ENCODE measurements at places on chromosomes 6 and 20.
A peak's percentile ranks its signal among the peaks of the same experiment; 100 is the strongest.

GRCh38 chr20:54643761-54644160, 168.4 kb downstream of the DOK5 start:
- peak; percentile 55 for DNase-seq

DNA sequence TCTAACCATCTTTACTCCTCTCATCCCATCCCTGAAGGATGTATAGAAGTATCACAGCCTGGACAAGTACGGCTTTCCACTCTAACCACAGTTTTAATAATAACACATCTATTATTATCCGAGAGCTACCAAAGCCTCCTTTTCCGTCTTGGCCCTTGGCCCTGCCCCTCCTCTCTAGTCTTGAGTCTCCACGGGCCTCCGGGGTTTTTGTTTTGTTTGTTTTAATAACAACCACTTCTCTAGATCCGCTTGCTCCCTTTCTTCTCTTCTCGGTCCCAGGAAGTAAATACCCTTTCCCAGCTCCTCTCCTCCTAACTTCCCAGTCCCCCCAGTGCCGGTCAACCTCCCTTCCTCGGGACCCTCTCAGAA, 661 bp downstream of the LCA5 start:
- DNase-seq, result no peak

GRCh38 chr20:63433351-63433750, 39.1 kb downstream of the KCNQ2 start:
- DNase-seq, result no peak

GRCh38 chr6:4103929-4104328, 25.0 kb upstream of the FAM217A start:
- no peak for DNase-seq

DNA sequence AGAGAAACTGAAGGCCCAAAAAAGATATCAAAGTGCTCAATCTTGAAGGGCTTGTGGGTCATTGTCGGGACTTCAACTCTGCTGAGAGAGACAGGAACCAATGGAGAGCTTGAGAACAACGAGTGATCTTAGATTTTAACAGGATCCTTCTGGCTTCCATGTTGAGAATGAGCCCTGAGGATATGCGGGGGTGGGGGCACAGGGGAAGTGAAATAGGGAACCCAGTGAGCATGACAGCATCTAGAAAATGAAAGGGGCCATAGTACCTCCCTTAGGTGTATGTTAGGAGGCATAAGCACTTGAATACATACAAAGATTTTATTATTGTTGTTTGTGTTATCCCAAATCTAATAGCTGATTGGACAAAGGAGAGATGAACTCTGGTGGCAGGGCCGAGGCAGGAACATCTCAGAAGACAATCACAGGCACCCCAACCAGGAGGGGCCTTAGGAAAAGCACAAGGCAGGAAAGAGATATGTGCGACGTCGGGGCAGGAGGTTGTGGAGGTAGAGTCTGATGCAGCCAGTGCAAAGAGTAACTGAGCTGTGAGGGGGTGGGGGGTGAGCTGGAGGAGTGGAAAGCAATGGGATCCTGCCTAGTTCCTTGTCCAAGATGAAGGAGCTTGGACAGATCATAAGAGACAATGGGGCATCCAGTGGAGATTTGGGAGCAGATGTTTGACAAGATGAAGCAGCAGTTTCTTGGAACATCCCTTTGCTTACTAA, 10.4 kb downstream of the TGM6 start:
- DNase-seq, result no peak

DNA sequence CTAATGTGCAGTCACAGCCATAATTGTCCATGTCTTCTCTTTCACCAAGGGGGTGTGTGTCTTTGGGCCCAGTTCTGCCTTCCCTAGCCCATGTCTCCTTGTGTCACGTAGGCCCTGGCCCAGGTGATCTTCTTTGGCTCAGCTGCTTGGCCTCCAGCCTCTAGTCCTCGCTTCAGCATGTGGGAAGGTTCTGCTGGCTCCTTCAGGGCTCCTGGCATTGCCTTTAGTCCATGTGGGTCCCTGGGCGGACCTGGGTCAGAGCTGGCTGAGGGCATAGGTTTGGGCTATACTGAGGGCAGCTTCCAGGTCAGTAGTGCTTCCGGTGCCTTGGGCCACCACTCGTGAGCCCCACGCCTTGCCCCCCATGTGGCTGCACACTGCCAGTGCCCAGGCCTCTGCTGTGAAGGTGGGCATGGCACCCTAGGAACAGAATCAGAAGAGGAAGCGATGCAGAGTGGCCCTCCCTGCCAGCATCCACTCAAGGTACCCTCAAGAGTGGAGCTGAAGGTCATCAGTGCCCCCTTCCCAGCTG, 12.8 kb downstream of the AARS2 start:
- no peak for DNase-seq

- DNase-seq, result no peak
These were observed 10.5 kb downstream of the NPEPL1 start for GRCh38 chr20:58702859-58703648.

DNA sequence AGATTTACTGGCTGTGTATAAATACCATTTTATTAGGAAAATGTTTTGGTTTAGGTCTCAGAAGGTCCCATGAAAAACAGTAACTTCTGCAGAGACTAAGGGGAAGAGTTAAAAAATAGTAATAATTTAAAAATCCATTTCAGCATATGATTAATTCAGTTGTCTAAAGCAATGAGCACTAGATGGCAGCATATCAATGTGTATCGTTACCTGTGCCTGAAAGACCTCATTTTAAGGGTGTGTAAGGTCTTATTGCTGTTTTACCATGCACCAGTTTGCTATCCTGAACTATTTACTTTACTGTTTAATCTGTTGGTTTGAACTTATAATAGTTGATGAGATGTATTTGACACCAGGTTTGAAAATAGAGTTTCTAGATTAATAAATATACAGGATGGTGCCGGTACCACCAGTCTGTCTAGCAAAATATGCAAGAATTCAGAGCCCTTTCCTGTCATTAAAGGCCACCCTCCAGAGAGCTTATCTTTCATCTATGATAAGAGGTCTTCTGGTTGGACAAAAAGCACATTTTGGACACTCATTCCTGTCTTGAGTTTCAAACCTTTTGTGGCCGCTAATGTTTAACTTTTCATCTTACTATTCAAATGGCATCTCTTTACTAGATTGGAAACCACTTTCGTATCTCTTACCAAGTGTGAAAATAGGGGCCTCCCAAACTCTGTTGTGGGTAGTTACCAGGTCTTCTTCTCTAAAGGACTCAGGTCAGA, 8.9 kb upstream of the AHI1 start:
- DNase-seq, result no peak

DNA sequence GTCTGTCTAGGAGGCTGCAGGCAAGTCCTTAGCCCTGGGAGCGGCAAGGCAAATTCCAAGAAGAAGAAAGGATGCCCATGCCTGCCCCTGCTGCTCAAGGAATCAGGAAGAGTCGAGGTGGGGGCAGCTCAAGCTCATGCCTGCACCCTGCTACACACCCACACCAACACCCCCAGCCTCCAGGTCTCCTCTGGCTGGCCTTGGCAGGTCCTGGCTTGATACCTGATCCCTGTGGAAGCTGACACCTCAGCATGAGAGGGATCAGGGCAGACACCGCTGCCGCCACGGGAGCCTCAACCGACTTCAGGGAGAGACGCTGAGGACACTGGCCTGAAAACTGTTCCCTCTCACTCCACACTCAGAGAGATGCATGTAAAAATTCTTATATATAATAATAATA, 35.5 kb upstream of the MAFB start:
- DNase-seq, result no peak

GRCh38 chr20:57909763-57910331, 200.0 kb upstream of the PMEPA1 start:
- no peak for DNase-seq

DNA sequence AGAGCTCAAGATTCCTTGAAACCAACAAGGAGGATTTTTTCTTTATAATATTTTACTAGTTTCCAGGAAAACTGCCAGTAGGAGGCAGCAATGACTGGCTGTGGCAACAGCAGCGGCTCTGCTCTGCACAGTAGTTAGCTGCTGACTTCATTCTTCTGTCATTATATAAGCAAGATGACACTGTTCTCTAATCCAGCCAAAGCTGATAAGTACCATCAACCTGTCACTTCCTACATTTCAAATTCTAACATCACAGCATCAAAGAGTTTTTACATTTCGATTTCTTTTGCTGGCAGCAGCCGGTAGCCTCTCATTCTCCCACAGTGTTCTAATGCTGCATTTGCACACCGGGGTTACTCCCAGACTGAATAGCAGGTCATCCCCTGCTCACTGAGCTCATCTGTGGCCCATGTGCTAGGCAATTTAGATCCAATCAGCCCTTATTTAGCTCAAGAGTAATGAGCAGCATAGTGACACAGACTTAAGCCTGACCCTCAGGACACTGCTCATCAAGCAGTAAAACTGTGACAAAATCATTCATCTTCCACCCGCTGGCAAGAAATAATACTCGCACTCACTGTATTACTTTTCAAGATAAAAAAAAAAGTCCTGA, 67.8 kb downstream of the MMS22L start:
- no peak for DNase-seq

- no peak for DNase-seq
These were observed 129.0 kb upstream of the THEMIS start for GRCh38 chr6:128029826-128030225.

DNA sequence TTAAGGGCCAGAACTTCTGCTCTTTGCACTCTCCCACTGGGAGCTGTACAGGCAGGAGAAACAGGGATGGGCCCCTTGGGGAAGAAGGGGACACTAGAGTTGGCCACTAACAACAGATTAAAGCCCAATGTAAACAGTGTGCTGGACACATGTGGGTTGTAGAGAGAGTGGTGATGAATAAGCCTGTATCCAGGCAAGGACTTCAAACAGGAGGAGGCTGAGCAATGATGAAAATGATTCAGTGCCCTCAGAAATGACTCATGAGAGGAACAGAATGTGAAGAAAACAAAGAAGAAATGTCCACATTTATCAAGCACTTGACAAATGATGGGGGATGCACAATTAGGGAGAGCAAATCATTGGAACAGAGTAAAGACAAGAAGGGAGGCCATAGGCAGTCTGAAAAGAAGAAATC, 242.3 kb downstream of the TBX18 start:
- DNase-seq, result no peak

DNA sequence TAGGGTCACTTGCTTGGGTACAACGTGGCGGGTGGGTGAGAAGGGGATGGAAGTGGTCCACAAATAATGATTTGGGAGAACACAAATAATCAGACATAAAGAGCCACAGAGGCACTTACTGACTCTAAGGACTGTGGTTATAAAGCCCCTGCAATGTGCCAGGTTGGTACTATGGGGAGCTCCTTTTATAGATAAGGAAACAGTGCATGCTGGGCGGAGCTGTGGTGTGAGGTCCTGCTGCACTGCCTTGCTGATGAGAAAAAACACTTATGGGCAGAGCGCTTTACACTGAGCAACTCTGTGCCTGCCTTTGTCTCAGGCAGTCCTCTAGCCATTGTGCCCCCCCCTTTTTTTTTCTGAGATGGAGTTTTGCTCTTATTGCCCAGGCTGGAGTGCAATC, 29.1 kb upstream of the SCRT2 start:
- DNase-seq, result no peak

DNA sequence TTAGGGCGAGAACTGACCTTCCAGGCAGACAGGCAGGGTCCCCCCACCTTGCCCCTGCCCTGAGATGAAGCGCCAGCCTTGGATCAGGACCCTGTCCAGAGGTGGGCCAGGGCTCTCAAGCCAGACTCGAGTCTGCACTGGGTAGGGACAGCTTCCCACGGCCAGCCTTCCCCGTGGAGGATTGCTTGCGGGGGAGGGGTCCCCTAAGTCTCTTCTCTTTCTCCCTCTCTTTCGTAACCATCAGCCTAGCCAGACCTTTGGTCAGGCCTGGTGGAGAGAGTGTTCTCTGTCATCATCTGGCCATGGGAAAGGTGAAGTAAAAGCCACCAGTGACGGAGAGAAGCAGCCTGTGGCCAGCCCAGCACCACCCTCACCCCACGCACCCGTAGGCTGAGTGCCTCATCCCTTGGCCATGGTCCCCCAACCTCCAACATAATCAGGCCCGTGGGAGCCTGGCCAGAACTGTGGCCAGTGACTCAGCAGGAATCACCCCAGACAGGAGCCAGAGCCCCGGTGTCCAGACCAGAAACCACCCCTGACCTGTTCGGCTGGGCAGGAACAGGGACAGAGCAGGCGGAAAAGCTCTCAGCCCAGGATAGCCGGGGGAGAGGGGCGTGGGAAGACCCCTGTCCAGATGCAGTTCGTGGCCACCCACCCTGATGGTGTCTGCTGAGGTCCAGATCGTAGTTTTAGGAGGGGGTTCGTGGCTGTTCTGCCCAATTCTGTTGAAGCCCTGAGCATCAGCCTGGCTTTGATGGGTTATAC, 47.1 kb downstream of the SNAI1 start:
- peak; percentile 47 for DNase-seq

DNA sequence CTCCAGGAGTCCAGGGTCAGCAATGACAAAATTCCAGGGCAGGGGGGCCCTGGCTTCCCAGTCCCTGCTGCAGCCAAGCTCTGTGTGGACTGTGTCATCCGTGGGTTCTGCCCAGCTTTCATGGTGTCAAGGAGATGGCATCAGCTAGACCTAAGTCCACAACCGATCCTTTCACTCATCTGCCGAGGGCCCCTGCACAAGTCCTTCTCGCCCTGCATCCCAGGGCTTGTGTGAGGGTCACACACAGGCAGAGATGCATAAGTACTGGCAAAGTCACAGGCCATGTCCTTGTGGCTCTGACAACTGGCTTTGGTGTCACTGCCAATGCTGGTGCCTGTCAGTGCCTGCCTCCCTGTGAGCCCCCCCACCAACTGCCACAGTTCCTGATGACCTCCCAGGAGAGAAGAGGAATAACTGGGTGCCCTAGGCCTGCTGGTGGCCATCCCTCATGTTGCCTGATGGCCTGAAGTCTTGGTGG, 181.4 kb upstream of the CST7 start:
- DNase-seq, result no peak

Data from GOT3 (cell line).